ENCODE measurements at places on chromosomes 7 and 10.

DNA sequence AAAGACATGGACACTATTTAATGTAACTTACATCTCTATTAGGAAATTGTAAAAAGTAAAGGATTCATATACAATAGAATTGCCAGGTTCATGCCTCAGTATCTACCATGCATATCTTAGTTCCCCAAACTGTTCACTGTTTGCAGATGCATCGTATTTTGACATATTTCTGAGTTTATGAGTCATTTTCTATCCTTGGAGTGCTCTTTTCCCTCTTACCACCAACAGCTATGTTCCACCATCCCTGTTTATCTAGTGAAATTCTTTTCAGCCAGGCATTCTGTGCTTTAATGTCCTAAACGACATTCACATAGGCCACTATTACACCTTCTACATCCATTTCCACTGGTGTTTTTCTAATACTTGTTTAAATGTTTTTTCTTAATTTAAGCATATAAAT, 139.4 kb upstream of the HPS1 start:
- no peak for DNase-seq

DNA sequence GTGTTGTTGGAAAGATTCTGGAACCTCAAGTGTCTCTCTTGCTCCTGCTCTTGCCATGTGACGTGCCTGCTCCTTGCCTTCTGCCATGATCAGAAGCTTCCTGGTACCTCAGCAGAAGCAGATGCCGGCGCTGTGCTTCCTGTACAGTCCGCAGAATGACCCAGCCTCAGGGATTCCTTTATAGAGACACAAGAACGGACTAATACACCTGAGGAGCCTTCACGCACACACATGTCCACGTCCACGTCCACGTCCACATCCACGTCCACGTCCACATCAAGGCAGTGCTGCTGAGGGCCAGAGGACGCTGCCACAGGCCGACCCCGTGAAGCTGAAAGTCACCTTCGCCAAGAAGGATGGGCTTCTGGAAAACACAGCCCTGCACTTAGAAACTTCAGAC, 190.1 kb downstream of the MAD1L1 start:
- no peak for DNase-seq

- DNase-seq: no peak
Measured at GRCh38 chr10:79321951-79322350, 25.3 kb upstream of the PPIF start.

GRCh38 chr10:126135941-126136595, 239.7 kb downstream of the FANK1 start:
- no peak for DNase-seq

GRCh38 chr7:82056282-82056681, 286.4 kb upstream of the HGF start:
- DNase-seq: no peak

GRCh38 chr7:25684360-25684759, 456.1 kb upstream of the NPVF start:
- no peak for DNase-seq

DNA sequence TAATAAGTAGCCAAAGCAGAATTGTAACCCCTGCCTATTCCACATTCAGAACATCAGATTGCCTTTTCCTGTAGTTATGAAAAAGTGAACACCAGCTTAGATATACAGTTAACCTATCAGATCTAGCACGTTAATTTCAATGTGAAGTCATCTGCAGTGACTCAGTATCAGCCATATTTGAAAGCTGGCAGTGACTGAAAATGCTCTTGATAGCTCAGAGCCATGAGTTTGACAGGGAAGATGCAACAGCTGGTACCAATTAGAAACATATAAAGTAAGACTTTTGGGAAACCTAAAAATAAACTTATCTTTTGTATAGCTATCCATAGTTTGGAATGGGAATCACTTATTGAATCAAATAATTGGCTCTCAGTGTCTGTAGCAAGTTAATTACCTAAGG, 284.1 kb upstream of the NPSR1 start:
- DNase-seq: no peak

DNA sequence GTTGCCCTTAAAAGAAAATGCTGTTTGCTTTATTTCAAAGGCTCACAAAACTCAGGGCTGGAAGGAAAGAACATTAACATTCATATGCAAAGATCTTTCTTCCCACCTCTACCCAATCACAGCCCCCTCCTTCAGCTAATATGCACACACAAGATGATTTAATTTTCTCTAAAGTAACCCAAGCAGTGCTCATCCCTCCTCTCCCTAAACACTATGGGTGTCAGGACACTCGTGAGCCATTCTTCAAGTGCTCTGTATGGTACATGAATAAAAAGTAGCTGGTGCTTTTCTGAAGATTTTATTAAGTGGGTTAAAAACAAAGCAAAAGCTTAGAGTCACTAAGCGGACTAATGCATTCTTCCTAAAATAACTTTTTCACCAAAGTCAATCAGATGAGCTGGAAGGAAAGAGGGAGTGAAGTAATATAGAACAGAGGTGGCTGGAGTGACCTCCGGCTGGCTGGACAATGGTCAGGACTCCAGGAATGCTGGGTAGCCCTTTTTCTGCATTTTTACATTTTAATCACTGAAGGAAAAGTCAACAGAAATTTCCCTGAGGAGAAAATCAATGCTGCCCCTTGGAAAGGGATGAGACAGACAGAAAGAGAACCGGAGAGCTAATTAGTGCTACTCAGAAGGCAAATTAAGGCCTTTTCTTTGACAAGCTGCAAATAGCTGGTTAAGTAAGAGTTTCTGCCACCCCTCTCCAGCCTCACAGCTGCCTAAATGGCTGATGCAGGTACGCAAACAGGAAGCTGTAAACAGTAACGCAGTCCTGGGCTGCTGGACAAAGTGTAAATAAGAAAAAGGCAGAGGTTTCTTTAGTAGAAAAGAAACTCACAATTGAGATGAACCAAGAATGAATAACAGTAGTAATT, 6.6 kb downstream of the DGKI start:
- no peak for DNase-seq

GRCh38 chr7:80231707-80232106, 97.1 kb downstream of the GNAI1 start:
- no peak for DNase-seq

- no peak for DNase-seq
Measured at GRCh38 chr10:124541076-124541903, 79.7 kb downstream of the LHPP start.

- DNase-seq: no peak
Measured at GRCh38 chr7:151608031-151608551, 88.4 kb upstream of the RHEB start.

DNA sequence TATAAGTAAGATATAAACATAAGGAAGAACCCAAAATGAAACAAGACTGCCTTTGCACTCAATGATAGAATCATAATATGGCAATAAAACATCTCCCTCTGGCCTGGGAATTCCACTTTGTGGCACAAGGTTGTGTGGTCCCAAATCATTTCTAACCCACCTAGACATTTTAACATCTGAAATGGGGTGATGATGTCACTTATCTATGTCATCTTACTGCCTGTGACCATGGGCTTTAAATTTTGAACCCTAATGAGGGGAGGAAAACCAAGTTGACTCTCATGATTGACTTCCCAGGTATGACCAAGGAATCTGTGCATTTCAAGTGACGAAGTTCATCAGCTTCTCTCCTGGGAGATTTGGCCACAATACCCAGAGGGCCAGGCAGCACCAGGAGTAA, 24.5 kb upstream of the ACSM6 start:
- no peak for DNase-seq

GRCh38 chr10:36117231-36117630, 475.1 kb upstream of the FZD8 start:
- no peak for DNase-seq

GRCh38 chr10:86443069-86443468, 76.5 kb upstream of the GRID1 start:
- DNase-seq: no peak

- DNase-seq: no peak
Measured at GRCh38 chr7:18844735-18845134, 272.7 kb downstream of the TWIST1 start.

GRCh38 chr10:5746197-5746596, 61.6 kb downstream of the TASOR2 start:
- DNase-seq: no peak

DNA sequence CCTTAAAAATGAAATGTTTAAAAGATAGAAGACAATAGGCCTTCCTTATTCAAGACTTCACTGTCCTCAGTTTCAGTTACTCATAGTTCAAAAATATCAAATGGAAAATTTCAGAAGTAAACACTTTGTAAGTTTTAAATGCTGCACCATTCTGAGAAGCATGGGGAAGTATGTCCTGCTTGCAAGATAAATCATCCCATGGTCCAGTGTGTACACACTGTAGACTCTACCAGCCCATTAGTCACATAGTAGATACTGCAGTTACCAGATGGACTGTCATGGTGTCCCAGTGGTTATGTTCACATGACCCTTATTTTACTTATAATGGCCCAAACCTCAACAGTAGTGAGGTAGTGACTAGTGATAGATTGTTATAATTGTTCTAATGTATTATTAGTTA, 69.5 kb downstream of the PTPN12 start:
- DNase-seq: no peak

DNA sequence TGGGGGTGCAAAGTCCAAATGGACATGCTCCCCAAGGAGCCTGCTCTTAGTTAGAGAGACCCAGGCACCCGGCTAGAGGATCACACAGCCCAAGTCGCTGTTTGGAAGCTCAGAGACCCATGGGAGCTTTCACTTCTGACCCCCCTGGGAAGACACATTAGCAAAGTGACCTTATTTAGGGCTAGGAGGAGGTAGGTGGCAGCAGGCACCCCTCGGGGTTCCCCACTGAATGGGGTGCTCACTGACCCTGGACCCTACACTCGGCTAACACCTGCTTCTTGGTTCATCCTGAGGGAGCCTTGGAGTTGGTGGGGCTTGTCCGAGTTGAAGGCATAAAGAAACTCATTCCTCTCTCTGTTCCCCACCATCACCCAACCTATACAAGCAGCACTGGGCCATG, 27.1 kb upstream of the HABP2 start:
- no peak for DNase-seq

GRCh38 chr10:46318799-46319198, 32.0 kb downstream of the ANTXRL start:
- no peak for DNase-seq

- DNase-seq: no peak
Measured at GRCh38 chr10:91034494-91035159, 113.7 kb upstream of the ANKRD1 start.

DNA sequence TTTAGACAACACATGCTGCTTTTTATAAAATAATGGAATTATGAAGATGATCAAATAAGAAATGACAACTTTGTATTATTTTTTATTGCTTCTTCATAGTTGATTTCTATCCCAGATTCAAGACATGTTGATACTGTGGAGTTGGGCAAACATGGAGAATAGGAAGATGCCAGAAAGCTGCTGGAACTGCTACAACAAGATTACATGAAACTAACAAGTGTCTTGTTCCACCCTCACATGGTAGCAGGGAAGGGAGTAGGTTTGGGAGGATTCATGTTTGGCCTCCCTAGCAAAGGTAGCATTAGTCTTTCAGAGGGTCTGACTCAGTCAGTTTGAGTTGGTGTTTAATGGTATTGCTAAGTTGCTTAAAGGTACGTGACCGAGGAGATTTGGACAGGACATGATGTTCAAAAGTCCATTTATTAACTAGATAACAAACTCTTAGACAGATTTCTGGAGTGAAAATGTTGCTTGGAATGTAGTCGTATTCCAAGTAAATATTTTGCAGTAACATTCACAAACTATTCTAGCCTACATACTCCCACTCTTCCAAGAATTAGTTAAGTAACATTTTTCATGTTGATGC, 33.1 kb downstream of the PRR15 start:
- no peak for DNase-seq

GRCh38 chr7:137879357-137880158, 32.8 kb upstream of the DGKI start:
- DNase-seq: no peak

GRCh38 chr7:388023-388960, 98.3 kb downstream of the FOXL3 start:
- DNase-seq: no peak

GRCh38 chr7:97313900-97314299, 196.4 kb downstream of the SDHAF3 start:
- no peak for DNase-seq

DNA sequence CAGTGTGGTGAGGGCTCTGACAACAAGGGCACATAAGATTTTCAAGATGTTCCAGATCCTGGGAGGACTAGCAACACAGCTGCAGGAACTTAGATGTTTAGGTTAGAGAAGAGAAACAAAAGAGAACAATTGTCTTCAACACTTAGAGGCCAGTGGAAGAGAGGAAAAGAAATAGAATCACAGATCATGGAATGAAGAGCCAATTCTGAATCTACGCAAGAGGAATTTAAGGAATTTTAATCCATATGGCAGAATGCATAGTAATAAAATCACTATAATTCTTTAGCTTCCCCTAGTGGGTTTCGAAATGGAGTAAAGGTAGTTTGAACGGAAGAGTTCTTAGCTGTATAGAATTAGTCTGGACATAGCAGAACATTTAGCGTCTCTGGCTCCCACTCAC, 114.6 kb upstream of the LRRTM3 start:
- DNase-seq: no peak

DNA sequence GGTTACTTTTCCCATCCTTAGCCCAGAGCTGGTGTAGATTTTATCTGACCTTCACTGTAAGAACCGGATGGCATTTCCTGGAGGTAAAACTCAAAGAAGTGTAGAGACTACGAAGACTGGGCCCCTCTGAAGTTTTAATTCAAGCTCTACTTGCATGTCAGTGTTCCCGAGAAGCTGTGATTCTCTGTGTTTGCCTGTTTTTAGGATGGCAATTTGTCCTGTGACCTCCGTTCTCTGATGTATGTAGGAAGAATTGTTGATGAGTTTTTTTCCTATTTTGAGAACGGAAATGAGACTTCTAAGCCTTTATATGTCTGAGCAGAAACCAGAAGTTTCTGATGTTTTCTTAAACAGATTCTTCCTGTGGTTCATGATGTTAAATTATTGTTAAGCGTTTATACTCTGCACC, 94.1 kb downstream of the CDCA7L start:
- DNase-seq: no peak

- DNase-seq: peak; percentile 58
Measured at GRCh38 chr7:121547544-121548092, 151.5 kb upstream of the FAM3C start.

DNA sequence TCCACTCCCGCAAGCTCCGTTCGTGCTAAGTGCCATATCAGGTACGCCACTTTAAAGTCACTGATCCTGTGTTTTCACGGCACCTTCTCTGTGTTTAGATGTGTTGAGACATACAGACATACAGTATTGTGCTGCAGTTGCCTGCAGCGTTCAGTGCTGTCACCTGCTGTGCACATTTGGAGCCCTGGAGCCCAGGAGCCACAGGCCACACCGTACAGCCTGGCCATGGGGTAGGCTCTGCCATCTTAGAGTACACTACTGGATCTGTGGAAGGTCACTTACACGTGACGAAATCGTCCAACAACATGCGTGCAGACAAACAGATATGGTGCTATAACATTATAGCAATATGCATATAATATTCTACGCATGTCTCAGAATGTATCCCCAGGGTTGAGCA, 111.3 kb downstream of the ELFN1 start:
- no peak for DNase-seq

DNA sequence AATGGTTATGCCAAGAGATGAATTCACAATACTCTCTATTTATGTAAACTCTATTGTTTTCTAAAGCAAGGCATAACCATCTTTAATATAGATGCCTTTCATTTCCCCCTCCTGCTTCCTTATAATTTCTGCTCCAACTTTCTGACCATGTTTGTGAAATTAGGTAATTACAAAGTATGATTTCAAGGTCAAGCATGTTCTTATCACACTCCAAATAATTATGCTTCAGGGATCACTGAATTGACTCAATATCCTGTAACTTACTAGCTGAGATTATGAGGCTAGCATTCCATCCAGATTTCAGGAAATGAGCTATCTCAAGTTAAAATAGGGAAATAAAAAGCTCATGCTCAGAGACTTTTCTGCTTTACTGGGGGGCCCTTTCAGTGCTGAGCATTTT, 655.9 kb upstream of the IGFBP3 start:
- DNase-seq: no peak

- no peak for DNase-seq
Measured at GRCh38 chr7:92648067-92648466, 57.9 kb upstream of the FAM133B start.
